Mesenteric fat pad (tissue), 1 donor: ENCODE measurements at places on chromosomes 7 and 10.

DNA sequence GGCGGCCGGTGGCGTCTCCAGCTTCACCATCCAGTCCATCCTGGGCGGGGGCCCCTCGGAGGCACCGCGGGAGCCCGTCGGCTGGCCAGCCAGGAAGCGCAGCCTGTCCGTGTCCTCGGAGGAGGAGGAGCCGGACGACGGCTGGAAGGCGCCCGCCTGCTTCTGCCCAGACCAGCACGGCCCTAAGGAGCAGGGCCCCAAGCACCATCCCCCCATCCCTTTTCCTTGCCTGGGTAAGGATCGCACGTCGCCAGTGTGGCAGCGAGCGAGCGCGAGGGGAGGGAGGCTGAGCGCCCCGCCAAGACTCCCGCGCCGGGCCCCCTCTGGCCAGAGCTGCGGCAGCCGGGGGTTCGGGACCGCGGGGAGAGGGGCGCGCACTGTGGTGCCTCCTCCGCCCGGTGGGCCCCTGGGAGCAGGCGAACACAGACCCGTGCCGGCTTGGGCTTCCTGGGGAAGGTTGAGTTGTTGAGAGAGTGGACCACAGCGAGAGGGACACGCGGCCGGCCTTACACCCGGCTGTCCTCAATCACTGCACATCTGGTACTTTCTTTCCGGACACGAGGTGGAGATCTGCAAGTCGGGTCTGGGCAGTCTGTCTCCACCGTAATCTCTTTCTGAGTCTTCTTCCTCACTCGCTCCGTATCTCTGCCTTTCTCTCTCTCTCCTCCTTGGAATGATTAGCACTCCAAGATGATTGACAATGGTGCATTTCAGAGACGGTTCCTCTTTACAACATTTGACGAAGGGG, 652 bp downstream of the HMX2 start:
- DNase-seq: no peak

DNA sequence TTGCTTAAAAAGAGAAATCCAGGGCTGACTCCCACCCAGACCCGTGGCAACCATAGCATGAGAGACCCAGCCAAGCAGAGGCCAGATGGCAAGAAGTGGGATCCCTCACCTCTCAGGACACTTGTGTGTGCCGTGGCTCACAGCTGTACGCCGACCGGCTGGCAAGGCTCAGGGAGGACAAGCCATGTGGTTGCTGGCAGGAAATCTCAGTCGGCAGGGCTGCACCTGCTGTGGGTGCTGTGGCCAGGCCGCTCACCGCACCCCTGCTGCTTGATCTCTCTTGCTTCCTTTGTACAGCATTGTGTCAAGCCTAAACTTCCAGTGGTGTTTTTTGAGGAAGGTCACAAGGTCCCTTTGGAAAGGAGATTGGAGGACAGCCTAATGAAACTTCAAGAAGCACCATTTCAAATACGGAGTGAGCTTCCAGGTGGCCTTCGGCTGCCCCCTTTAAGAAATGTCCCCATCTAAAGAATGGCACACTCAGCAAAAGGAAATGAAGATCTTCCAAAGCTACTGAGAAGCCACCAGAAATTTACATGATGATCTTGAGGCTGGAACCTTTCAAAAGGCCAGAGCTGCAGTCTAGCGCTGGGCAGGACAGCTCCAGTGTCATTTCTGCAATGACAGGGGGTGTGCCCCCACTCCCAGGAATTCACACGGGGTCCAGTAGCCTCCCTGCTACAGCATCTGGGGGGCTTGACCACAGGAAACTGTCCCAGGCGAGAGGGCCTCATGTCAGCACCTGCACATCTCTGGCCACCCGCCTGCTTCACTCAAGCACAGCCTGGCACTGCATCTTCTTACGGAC, 409.0 kb upstream of the MGMT start:
- no peak for DNase-seq

- DNase-seq: no peak
These were observed 2.9 kb downstream of the FZD8 start for GRCh38 chr10:35639021-35639727.

DNA sequence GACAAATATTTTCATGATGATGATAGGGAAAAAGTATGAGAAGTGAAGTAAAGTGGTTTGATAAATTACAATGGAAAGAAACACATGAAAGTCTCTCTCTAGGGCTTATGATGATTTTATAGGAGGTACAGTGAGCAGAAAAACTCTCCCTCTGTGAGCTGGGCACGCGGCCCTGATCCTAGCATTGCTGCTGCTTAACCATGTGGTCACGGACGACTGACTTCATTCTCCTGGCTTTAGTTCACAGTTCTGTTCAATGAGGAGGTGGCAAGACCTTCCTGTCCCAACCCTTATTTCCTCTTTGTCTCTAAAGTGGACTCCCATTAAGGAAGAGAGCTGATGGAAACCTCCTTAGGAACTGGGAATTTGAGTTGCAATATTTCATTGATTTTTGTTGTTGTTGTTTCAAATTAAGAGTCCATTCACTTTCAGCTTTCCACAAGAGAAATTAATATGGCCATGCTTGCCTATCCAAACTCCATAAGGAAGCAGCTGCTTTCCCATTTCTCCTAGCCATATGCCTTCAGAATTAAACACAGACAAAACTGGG, 8.2 kb upstream of the PON3 start:
- no peak for DNase-seq

DNA sequence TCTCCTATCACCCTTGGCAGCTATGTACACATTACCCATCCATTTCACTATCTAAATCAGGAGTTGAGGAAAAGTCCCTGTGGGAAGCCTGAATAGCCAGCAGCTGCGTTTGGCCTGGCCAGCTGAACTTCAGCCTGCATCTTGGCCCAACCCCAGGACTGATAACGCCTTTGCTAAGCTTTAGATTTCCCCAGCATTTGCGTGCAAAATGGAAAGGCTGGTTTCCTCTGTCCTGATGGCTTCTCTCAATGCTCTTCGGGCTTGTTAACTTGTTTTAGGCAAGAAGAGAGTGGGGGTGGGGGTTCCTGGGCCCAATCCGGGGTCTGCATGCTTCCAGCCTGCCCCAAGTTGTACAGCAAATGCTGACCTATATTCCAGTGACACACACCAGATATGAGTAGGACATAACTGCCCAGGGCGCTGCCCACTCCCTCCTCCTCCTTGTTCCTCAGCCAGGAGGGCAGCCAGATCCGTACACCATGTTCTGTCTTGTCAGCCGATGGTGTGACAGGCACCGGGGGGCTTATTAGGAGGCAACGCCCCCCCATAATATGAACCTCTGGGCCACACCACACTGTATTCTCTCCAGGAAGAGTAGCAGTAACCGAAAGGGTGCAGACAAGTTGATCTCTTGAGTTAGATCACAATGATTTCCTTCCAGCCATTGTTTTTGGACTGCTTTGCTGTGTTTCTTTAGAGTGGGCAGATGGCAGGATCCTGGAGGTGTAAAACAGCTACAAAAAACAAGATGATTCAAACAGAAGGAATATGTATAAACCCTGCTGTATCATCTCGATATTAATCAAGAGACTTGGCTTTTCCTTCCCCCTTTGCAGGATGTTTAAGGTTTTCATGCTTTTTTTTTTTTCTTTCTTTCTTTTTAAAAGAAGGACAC, 339.0 kb downstream of the RNLS start:
- no peak for DNase-seq

GRCh38 chr7:137847568-137848050, 835 bp upstream of the DGKI start:
- DNase-seq: no peak

GRCh38 chr7:17669204-17669603, 271.1 kb downstream of the SNX13 start:
- DNase-seq: no peak

- no peak for DNase-seq
These were observed 3.2 kb downstream of the INSIG1 start for GRCh38 chr7:155300641-155301452.

- no peak for DNase-seq
These were observed 48.7 kb upstream of the RHOBTB1 start for GRCh38 chr10:60992636-60993035.

GRCh38 chr7:31882187-31882586, 188.0 kb downstream of the PDE1C start:
- DNase-seq: no peak

DNA sequence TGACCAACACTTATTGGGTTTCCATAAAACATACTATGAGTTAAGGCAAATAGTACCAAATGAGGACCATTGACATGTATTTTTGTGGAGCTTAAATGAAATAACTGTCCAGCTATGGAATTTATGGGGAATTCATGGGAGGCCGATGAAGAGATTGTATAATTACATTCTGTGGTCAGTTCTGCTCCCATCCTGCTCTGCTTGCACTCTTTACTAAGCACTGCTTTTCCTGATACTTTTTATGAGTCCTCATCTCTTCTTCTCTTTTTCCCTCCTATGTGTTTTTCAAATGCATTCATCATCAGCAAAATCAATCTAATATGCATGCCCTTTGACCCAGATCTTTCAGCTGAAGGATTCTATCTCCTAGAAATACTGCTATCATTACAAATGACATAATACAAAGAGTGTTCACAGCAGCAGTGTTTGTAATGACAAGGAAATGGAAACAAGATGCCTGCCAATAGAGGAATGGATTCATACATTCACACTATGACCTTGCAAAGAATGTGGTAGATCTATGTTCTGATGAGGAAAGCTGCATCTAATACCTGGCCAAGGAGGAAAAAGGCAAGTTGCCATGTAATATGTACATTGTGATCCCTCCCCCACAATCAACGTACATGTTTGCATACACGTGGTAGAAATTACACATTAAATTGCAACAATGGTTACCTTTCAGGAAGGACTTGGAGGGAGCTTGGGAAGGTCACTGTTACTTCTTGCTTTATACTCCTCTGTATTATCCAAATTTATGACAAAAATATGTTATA, 73.9 kb downstream of the PCGF5 start:
- DNase-seq: no peak

DNA sequence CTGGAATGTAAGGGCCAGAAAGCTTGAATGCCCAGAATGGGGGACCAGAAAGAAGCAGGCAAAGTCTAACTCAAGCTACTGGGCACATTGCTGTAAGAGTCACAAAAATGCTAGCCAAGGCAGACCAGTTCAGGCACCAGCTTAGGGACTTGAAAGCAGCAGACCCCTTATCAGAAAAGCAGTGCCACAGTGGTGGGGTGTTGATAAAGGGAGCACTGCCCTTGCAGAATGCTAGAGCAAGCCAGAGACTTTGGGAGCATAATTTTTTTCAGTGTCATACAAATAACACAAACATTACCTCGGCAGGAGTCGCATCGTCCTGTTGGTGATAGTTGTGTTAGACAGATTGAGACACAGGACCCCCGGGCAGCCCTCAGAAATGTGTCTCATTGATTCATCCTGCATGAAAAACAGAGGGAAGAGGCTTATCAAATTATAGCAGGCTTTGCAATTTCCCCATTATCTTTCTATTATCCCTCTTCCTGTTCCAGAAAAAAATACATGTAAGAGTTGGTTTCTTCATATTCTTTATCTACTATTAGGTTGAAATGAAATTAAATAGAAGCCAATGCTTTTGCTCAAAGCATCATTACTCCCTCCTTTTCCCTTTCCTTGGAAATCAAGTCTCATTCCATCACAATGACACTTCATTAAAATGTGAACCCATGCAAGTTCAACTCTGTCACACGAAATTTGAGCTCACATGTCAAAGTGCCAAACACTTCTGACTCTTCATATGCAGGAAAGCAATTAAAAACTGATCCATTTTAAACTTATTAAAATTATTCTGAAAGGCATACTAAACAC, 13.4 kb downstream of the LRRC17 start:
- no peak for DNase-seq

- DNase-seq: no peak
These were observed 41.9 kb downstream of the ENO4 start for GRCh38 chr10:116891208-116891607.

DNA sequence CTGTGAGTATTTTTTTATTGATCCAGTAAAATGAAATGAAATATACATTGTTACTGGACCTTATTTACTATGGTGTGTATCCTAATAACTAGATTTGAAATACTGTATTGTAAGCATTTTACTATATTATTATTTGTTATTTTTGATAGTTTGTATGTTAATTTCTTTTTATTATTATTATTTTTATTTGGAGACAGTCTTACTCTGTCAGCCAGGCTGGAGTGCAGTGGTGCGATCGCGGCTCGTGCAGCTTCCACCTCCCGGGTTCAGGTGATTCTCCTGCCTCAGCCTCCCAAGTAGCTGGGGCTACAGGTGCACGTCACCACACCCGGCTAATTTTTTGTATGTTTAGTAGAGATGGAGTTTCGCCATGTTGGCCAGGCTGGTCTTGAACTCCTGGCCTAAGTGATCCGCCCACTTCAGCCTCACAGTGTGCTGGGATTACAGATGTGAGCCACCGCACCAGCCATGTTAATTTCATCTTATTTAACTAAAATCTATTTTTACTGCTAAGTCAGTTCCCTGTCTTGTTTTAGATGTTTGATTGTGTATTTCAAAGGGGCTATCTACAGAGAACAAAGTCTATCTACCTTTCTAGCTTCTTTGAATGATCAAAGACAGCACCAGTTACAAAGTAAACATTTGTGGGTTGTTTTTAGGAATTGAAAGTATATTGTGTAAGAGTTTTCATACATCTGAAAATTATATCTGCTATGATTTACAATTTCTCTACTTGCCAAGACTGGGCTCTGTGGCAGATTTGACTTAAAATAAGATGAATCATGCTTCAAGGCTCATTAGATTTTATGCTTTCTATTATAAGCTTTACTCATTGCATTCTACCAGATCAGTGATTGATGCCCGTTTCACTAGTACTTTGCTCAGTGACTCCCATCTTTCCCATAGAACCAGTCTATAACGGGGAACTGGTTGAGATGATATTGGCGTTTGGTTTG, 41.6 kb downstream of the CDC123 start:
- no peak for DNase-seq

GRCh38 chr7:51315393-51316261, 982 bp downstream of the COBL start:
- DNase-seq: no peak

- no peak for DNase-seq
These were observed 80.3 kb downstream of the WDR11 start for GRCh38 chr10:120931423-120931822.

- DNase-seq: no peak
These were observed 1.3 kb upstream of the MUC12 start for GRCh38 chr7:100968031-100968430.

- no peak for DNase-seq
These were observed 58.1 kb downstream of the FHIP2A start for GRCh38 chr10:114879541-114880158.

DNA sequence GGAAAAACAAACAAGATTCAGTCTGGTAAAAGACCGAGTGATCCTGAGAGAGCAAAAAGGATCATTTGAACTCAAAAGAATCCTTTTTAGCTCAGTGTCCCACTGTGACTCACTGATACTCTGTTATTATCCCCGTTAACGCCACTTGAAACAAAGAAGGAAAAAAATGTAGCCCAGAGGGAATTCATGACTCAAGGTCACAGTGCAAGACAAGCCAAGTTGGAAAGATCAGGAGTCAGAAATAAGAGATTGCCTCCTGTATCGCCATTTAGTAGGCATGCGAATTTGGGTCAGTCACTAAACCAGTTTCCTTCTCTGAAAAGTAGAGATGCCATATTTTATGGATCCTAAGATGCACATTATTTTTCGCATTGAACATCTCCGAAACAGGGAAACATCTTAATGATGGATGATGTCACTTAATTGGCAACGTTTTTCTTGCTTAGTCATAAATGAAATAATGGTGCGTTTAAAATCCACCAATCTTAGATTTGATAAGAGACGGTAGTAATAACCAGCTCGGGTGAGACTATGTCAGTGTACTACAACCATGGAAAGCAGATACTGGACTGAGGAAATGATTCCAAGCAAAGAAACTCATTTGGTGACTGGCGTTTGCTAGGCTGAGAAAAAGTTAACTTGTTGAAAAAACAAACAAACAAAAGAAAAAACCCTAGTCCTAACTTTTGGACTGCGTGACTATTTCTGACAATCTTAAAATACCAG, 502.0 kb upstream of the CELF2 start:
- no peak for DNase-seq

GRCh38 chr7:124088590-124088989, 55.7 kb upstream of the TMEM229A start:
- DNase-seq: no peak
